Left kidney (tissue), 8 donors: ENCODE measurements at places on chromosomes 7 and 10. TPM values are rescaled to one million over a fixed set of nuclear protein-coding genes. Genes with fewer than 3 reads are reported as not detected.
A peak's percentile ranks its signal among the peaks of the same experiment; 100 is the strongest.

GRCh38 chr10:48511066-48511874 is 93.6 kb downstream of the ARHGAP22 start:
- no peak for DNase-seq

DNA sequence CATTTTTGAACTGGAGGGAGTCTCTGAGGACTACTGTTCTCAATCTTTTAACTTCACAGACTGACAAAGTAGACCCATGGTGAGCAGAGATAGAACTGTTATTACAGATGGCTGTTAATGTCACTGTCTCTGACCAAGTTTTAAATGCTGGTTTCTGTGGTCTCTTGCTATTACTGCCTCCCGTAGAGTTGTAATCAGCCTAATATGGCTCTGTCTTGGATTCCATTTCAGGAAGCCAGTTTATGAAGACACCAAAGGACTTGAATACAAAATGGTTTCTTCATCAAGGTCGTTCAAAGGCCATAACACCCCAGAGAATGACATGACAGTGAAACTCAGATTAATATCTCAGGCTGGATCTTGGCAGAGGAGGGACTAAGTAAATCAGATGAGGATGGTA is 3.9 kb downstream of the SFRP4 start:
- DNase-seq = no peak

DNA sequence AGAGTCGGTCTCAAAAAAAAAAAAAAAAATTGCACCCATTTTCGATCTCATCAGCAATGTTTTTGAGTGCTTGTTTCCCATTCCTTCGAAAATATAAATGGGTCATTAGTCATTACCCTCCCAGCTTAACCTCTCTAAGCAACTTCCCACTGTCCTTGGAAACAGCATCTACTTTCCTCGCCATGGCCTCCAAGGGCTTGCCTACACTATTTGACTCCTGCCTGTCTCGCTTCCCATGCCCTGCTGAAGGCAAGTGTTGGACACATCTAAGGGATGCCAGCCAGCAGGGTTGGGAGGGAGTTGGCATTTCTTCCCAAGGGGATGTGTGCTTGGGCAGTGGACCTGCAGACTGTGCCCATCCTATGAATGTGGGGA is 12.7 kb upstream of the RHBDD2 start:
- DNase-seq = no peak

DNA sequence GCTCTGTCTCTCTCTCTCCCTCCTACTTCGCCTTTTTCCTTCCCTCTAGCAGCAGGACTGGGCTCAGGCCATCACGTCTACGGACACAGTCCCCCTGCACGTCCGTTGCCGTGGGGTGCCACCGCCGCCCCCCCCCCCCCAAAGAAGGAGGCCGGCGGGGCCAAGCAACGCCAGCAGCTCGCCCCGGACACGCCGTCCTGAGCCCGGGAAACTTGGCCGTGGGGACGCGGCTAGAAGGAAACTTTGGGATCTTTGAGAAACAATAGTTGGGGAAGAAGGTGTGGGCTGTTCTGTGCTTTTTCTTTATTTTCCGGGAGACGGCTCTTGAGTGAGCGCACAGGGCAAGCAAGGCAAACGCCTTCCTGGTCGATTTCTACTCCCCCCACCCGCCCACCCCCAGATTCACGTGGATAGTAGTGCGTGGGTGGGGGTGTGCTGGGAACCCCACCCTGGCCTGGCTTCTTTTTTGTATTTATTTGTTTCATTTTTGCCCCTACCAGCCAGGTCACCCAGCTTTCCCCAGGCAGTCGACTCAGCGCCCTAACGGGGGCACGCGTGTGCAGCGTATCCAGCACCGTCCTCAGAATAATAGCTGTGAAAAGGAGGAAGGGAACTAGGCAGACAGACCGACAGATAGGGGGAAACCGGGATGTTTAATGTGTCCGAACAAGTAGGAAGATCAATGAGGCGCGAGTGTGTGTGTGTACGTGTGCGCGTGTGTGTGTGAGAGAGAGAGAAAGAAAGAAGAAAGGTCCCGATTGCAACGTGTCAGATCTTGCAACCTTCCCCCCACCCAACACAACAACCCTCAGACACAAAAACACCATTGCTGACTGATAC is 1.4 kb downstream of the MXI1 start:
- DNase-seq = peak; percentile 40

DNA sequence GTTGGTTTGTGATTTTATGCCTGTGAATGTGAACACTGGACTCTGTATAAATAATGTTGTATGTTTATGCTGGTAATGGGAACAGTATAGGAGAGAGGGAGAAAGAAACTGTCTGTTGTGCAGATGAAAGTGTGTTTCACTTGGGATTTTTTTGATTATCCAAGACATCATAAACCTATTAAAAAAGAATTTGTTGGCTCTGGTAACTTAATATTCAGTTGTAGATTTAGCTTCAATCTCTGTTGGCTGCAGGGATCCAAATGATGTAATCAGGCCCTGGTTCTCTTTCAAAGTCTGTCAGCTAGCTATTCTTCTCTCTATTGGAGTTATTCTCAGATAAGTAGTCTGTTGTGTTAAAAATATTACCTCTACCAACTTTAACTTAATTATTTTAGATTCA is 168.8 kb upstream of the RHOBTB1 start:
- no peak for DNase-seq

- no peak for DNase-seq
Measured at GRCh38 chr10:128173386-128173785, 47.2 kb upstream of the MKI67 start.

- no peak for DNase-seq
Measured at GRCh38 chr7:31101544-31101943, 49.4 kb downstream of the ADCYAP1R1 start.

The PNLIPRP3 gene
- not detected for polyA plus RNA-seq

The ELAPOR2 gene
- 14.1 TPM for polyA plus RNA-seq

The CALCR gene
- polyA plus RNA-seq = 1.0 TPM
